ENCODE measurements at places on chromosomes 3 and 15.

DNA sequence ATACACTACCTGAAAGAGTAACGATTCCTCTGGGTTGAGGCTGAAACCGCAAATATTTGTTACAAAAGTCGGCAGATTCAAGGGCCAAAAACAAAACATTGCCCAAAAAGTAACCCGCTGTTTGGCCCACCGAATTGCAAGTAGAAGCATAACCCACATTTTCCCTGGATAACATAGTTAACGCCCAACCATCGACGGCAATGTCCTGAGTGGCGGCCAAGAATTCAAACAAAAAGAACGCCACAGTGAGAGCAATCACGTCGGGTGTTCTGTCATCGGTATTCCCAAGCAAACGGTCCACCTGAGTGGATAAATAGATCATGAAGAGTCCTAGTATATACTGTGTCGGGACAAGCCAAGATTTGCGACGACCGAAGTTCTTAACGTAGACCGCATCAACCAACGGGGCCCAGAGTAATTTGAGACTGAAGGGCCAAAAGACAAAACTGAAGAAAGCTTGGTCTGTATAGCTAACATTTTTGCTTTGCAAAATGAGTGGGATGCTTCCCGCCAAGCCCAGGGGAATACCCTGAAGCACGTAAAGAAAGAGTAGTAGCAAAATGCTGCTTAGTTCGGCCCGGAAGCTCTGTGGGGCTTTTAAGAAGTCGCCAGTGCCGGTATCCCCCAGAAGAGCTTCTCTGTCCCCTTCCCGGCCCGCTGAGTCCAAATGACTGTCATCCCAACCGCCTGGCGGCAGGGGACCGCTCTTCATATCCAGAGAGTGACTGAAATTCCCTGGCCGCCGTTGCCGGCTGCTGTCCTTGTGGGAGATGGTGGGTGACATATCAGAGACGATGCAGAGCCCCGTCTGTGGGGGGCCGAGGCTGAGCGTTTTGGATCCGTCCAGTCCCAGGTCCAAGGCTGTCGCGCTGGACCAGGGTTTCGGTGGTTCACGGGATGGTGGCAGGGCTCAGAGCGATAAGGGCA lies 750 bp downstream of the SLC33A1 start:
- DNase-seq = no peak

DNA sequence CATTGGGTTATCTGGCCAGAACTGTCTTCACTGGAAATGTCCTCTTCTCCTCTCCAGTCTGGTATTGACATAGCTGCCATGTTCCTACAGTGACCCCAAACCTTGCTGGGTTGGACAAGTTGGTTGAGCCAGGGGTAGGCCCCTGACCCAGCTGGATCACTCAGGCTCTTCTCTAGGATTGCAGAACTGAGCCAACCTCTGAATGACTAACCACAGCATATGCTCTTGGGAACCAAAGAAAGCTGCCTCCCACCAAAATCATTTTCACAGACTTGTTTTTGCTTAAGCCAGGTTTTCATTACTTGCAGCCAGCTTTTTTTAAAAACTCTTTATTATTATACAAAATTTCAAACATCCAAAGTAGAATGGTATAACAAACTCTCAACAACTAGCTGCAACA lies 41.4 kb downstream of the FSIP1 start:
- no peak for DNase-seq

- no peak for DNase-seq
Measured at GRCh38 chr15:54829821-54830220, 366.9 kb downstream of the RSL24D1 start.

GRCh38 chr3:67202053-67202452 lies 203.9 kb downstream of the KBTBD8 start:
- no peak for DNase-seq

GRCh38 chr3:122394173-122394572 lies 10.2 kb downstream of the FAM162A start:
- DNase-seq = no peak

- no peak for DNase-seq
Measured at GRCh38 chr3:49619649-49620048, 54.5 kb upstream of the APEH start.

GRCh38 chr3:46668591-46668990 lies 24.9 kb downstream of the ALS2CL start:
- no peak for DNase-seq

DNA sequence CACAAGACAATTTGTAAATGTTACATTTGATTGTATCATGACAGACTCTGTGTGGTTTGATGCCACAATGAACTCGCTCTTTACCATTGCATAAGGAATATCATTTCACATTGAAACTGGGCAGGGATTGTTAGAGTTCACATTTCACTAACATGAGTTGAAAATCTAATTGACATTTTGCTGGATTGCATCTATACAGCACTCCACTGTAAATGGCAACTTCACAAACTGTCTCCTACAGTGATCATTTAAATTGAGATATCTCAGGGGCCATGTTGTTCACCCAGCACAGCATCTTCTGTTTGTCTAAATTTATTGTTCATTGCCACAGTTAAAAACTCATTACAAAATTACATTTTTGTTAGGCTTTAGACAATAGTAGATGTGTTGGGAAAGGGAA lies 499.4 kb downstream of the GBE1 start:
- no peak for DNase-seq

DNA sequence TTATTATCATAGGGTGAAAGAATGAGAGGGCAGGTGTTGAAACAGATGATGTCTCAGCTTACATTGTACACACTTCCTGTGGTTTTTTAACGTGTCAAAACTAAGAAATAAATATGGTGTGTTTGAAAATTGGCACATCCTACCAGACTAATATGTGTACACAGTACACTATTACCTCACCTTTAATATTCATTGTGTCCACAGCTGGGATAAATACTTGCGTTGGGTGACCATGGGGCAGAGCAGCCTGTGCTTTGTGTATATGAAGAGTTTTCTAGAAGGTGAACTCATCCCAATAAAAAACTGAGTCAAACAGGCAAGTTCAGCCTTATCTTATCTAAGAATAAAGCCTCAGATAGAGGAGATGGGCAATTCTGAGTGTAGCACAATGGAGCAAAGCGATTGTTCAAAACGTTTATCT lies 17.3 kb downstream of the SUCNR1 start:
- DNase-seq = peak; percentile 14

- no peak for DNase-seq
Measured at GRCh38 chr3:170730071-170730812, 139.8 kb downstream of the RPL22L1 start.

DNA sequence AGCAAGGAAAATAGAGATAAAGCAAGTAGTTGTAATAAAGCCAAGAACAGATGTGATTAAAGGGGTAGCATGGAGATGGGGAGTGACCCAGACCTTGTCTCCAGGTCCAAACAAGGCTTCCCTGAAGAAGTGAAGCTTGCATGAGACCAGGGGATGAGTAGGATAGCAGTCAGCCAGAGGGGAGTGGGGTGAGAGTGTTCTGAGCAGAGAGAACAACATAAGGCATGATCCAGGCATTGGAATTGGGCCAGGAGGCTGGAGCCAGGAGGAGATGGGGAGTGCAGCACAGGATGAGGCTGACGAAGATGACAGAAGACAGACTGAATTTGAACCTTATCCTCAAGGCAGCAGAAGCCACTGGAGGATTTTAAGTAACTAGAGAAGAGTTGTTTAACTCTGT lies 7.2 kb downstream of the TMOD2 start:
- no peak for DNase-seq

GRCh38 chr3:175329373-175329772 lies 470.2 kb downstream of the NAALADL2 start:
- DNase-seq = no peak

- DNase-seq = no peak
Measured at GRCh38 chr3:134931045-134931785, 136.2 kb downstream of the EPHB1 start.

DNA sequence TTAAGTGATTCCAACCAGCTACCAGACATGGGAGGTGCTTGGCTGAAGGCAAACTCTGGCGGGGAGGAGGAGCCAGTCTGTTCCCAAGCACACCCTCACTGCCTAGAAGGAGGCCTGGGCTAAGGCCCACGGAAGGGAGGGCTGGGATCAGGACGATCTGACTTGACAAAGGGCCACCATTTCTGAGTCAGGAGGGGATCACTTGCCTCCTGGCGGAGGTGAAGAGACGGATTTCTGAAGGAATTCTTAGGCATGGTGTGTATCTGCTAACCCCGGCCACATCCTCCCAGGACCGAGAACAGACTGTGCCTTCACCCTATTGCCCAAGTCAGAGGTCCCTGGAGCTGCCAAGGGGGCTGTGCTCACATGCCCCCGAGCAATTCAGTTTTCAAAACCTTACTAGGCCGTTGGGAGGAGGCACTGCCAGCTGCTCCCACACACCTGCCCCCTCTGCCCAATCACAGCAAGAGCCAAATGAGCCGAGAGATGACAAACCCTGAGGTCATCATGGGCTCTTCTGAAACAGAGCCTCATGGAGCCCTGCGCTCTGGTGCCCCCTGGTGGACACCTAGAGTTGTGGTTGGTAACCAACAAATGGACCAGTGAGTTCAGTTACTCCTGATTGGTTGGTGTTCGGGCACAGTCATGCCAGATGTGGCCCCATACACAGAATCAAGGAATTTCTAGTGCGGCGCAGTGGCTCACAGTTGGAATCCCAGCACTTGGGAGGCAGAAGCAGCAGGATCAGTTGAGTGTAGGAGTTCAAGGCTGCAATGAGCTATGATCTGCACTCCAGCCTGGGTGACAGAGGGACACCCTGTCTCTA lies 6.5 kb upstream of the TNK2 start:
- DNase-seq = no peak

DNA sequence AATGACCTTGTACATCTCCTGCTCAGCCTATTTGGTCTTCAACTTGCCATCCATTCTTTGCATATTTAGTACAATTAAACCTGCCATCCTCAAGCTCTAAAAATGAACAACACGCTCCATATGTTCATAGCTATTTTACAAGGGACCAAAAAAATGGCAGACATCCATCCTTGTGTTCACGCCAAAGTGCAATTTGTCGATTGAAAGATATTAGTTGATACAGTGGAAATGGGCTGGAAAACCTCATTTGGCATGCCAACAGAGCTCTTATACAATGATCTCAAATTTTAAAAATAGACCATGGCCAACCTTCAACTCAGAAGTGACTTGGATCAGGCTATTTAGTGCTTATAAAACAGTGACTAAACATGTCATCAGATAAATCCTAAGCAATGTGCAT lies 413.6 kb upstream of the ARL6 start:
- DNase-seq = no peak

DNA sequence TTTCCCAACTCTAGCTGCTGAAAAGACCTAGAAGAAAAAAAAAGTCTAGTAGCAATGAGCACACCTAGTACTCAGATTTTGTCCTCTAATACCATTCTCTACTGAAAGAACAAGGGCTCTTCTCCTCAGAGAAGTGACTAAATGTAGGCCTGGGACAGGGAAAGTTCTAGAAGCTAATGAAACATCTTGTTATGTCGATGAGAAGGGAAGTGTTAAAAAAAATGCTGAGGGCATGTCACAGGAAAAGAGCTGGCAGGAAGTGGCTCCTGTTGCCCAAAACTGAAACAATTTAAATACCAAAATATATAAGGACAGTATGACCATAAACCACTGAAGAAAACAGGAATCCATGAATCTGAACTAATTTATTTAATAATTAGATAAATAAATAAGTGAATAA lies 581.4 kb upstream of the TBL1XR1 start:
- DNase-seq = no peak

DNA sequence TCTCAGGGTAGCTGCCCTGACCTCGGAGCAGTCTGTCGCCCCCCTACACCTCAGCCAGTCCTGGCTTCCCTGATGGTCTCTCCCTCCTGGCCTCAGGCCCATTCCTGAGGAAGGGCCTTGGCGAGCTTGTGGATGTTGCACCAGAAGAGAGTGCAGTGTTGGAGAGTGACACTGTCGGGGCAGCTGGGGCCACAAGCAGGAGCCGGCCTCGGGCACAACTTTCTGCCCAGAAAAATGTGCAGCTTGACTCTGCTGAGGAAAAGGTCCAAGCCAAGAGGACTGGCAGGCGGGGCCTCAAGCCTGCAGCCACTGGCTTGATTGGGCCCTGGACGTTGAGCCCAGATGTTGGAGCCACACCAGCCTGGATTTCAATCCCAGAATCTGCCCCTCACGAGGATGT lies 12.8 kb downstream of the HEMK1 start:
- DNase-seq = no peak

- DNase-seq = no peak
Measured at GRCh38 chr3:43695863-43696262, 5.1 kb downstream of the ABHD5 start.

GRCh38 chr15:78345396-78346125 lies 5.4 kb downstream of the CRABP1 start:
- no peak for DNase-seq

GRCh38 chr3:113270786-113271185 lies 59.4 kb downstream of the BOC start:
- DNase-seq = no peak

GRCh38 chr15:57415602-57416001 lies 39.3 kb downstream of the CGNL1 start:
- no peak for DNase-seq

DNA sequence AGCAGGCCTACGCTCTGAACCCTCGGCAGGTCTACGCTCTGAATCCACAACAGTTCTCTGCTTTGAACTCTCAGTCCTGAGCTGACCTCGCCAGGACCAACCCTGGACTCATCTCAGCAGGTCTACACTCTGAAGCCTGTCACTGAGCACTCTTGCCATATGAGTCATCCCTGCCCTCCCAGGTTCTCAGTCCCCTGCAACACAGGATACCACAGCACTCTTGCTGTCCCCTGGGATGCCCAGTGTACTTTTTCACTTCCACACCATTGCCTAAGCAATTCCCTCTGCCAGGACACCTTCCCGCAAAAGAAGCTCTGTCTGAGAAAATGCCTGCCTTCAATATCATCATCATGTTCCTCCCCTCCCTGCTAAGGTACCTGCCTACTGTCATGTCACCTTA lies 42.0 kb downstream of the NUP210 start:
- DNase-seq = no peak

- DNase-seq = peak; percentile 76
Measured at GRCh38 chr3:150227839-150228238, 180.3 kb upstream of the TSC22D2 start.

DNA sequence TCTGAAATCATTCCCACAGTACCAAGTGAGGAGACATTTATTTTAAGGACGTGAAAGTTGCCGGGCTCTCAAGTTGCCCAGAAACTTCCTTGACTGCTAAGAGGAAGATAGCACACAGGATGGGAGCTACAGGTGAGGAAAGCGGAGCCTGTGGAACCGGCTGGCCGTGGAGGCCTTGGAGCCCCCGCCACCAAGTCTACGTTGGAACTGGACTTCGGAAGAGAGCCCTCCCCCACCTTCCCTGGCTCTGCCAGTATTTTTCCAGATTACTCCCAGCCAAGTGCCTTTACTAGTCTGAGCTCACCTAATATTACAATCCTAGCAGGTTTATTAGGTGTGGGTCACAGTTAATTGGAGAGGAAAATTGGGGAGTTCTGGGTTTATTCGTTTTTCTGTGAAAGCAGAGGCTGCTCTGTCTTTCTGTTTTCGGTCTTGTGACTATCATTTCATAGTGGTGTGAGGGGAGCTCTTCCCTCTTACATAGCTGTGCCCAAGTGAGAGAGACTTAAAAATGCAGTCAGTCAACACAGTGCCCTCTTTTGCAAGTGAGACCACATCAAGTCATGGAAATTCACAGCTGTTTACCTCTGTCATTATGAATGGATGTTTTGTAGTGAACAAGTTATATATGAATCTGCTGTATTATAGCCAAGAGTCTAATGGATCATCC lies 6.8 kb downstream of the BOC start:
- no peak for DNase-seq
